Right atrium auricular region (tissue), 2 donors: ENCODE measurements at places on chromosomes 5 and 9.

GRCh38 chr9:22010866-22011625 lies 1.9 kb upstream of the CDKN2B start:
- no peak for DNase-seq

DNA sequence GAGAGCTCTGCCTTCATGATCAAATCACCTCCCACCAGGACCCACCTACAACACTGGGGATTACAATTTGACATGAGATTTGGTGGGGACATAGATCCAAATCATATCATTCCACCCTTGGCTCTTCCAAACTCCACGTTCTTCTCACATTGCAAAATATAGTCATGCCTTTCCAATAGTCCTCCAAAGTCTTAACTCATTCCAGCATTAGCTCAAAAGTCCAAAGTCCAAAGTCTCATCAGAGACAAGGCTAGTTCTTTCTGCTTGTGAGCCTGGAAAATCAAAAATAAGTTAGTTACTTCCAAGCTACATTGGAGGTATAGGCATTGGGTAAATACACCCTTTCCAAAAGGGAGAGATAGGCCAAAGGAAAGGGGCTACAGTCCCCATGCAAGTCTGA lies 186.9 kb upstream of the PAPPA start:
- no peak for DNase-seq

DNA sequence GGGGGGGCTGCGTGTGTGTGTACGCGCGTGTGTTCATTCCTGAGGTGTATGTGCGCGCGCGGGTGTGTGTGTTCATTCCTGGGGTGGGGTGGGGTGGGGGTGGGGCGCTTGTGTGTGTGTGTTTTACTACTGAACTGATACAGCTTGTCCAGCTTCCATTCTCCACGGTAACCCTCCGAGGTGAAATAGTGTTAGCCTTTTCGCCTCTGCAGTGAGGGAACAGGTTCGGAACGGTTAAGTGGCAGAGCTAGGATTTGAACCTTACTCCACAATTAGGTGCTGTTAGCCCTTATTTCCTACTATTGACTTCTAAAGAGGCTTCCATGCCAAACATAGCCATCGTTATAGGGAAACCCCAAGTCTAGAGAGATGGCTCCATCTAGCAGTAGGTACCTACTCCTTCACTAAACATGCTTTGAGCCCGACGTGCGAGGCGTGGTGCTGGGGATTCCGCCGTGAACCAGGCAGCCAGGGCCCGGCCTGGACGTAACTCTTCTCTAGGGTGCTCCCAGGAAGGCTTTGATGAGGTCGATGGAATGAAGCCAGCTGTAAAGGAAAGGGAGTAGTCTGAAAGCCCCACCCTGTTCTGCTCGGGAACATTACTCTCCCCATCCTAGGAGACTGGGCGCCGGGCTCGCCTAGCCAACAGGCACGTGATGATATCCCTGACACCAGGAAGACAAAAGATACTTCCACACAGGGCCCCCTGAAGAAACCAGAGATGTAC lies 782 bp upstream of the SKP1 start:
- DNase-seq = no peak

DNA sequence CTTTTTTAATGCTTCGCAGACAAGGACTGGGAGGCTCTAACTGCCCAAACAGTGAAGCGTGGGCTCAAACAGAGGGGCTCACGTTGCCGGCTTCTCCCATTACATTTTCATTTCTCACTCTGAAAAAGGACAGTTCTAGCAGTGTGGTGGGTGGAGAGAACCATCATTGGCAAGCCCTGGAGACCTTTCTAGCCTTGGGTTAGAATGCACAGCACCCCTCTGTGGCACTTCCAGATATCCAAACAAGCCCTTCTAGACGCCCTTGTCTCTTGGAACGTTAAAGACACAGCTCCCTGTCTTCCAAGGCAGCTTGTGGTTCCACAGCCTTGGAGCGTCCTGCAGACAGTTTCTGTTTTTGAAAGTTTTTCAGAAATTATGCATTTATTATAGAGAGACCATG lies 52.1 kb downstream of the MVB12B start:
- DNase-seq = no peak

DNA sequence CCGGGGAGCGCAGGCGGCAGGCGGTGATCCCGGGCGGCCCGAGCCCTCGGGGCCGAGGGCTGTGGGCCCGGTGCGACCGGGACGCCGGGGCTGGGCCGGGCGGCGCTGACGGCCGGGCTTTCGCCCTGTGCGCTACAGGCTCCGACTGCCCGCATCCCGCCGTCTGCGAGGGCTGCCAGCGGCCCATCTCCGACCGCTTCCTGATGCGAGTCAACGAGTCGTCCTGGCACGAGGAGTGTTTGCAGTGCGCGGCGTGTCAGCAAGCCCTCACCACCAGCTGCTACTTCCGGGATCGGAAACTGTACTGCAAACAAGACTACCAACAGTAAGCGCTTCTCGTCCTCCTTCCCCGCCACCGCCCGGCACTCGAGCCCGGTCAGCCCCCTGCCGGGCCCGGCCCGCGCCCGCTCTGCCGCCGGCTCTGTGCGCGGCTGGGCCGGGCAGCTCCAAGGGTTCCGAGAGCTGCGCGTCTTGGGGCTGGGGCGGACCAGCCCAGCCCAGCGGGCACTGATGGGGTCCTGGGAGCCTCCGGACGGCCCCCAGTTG lies 1.6 kb downstream of the LMX1B start:
- peak; percentile 72 for DNase-seq

GRCh38 chr5:74562122-74562521 lies 78.4 kb downstream of the ENC1 start:
- DNase-seq = no peak

GRCh38 chr5:93299681-93300308 lies 281.2 kb downstream of the NR2F1-AS1 start:
- no peak for DNase-seq

DNA sequence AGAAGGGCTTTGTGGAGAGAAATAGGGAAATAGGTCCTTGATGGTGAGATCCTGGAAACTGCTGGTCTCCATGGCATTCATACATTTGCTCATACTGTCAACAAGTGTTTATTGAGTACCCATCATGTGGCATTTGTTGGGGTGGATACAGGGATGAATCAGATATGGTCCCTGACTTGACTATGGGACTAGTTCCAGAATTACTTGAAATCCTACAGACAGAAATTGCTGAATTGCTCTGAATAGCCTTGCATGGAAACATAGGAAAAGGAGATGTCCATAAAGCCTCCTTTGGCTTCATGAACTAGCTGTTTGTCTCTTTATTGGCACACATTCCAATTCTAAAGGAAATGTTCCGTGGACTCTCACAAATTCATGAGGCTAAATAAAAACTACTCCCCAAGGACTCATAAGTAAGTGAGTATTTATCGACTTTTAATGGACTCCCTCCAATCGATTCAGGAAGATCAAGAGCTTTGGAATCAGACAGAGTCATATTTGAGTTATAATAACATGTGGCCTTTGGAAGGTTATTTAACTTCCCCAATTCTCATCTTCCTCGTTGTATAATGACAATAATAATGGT lies 122.4 kb upstream of the C6 start:
- no peak for DNase-seq

DNA sequence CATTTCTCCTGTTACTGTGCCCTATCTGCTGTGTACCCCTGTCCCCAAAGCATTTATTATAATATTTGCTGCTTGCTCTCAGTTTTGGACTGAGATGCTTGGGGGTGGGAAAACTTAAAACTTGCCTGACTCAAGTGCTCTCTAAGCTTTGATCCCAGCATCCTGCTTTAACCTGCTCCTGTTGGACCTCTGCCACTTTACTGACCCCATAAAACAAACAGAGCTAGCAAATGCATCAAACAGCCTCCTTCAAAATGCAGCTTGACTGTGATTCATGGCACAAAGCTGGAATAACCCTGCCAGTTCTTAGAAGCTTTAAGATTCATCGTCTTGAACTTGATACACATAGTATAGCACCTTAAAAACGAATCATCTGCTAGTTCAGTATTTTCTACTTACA lies 212.5 kb downstream of the DEPDC1B start:
- no peak for DNase-seq

DNA sequence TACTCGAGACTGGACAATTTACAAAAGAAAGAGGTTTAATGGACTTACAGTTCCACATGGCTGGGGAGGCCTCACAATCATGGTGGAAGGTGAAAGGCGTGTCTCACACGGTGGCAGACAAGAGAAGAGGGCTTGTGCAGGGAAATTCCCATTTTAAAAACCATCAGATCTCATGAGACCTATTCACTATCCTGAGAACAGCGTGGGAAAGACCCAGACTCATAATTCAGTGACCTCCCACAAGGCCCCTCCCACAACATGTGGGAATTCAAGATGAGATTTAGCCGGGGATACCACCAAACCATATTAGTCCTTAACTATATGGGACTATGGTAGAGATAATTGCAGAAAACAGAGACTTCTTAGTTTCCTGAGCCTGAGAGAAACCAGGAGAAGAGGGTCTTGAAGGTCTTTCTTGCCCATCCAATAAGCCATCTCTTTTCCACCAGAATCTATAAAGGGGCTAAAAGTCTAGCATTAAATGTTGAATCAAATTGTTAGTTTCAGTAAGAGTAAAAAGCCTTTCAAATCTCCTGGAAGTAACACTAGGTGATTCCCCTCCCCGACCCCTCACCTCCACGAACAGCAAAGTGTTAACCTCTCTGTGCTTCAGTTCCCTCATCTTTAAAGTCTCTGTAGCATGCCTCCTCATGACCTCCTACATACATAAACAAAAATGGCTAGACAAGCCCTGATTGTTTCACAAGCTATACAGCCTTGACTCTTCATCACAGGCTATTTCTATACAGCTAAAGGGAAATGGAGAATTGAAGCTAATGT lies 259.1 kb downstream of the TMEM167A start:
- DNase-seq = no peak

- no peak for DNase-seq
Observed at GRCh38 chr5:73444499-73445438, 3.8 kb downstream of the FOXD1 start.

DNA sequence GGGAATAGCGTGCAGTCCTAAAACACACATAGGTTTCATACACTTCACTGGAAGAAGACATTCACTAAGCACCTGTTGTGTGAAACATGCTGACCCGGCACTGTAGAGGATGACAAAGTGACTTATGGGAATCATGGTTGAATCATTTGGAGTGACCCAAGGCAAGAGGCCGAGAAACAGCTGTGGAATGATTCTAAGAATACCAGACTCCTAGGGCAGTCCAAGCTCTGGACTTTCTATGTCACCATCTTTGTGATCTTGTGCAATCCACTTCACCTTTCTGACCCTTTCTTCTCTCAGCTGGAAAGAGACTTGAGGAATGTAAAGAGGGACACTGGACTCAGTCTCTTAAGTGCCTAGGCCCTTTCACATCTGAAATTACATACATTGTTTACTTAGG lies 13.1 kb downstream of the MSANTD3 start:
- DNase-seq = no peak

DNA sequence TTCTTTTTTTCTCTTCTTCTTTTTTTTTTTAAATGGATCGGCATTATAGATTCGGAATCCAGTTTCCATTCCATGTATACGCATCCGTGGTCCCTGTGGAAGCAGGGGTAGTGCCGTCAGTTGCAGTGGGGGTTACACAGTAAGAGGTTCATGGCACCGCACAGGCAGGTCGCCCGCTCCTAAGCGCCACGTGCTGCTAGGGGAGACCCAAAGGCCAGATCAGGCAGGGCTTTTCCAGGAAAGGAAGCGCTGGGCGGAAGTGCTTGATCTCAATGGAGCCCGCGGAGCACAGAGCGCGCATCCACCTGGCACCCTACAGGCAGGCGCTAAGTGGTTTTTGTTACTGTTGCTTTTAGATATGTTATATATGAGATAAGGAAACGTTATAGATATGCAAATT lies 174.8 kb upstream of the OR13F1 start:
- no peak for DNase-seq

- no peak for DNase-seq
Observed at GRCh38 chr9:121503444-121503843, 3.8 kb upstream of the GGTA1 start.

DNA sequence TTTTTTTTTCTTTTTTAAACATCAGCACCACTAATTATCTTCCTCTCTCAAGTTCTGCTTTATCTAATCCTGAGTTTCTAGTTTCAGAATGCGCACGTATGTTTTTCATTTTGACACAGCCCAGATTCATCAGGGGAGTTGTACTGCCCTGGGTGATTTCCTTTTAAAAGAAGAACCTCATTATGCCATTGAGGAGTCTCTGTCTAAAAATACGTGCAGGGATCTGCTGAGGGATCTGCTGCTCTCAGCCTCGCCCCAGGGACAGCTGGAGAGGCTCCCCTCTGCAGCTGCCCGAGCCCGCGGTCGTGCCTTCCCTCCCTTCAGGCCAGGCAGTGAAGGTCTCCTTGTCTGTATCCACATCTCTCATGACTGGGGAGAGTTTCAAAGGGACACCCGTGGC lies 273.1 kb downstream of the ARHGEF28 start:
- no peak for DNase-seq

- DNase-seq = no peak
Observed at GRCh38 chr9:114911167-114911821, 19.1 kb downstream of the TNFSF8 start.
